Fibroblast of skin of back (primary cell): ENCODE measurements at places on chromosomes 7 and 10.

- DNase-seq, result no peak
Measured at GRCh38 chr7:128205068-128205467, 36.0 kb upstream of the LEP start.

GRCh38 chr10:102230264-102230860 lies 4.3 kb downstream of the ELOVL3 start:
- peak; percentile 72 for DNase-seq

DNA sequence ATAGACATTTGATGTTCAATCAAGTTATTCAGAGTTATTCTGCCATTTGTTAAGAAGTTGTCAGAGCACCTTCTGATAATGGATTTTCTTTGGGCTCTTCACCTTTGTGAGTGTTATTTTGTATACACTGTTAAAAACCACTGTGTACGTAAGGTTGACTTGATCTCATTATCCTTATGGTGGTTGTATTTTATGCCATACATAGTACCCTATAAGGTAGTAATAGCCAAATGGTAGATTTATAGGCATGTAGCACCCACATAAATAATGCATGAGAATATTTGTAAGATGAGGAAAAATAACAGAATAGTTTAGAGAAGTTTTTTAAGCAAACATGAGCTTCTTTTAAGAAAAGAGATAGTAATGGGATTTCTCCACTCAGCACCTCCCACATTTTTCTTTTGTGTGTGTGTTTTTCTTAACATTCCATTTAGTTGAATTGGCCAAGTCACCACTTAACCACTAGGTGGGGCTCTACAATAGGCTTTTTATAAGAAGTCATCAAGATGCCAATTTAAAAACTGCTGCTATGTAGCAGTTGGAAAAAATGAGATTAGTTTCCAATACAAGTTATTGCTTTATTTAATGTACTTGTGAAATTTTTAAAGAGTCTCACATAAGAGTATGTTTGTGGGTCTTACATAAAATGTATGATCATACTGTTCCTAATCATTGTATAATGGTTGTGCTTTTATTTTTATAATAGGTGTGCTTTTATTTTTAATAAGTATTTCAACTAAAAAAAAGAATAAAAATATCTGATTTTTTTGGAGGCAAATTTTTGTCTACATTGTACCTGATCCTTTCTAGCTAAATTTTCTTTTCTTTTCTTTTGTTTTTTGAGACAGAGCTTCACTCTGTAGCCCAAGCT lies 41.1 kb upstream of the STMP1 start:
- peak; percentile 91 for DNase-seq

GRCh38 chr7:143979998-143980397 lies 20.1 kb upstream of the OR6B1 start:
- DNase-seq, result no peak

DNA sequence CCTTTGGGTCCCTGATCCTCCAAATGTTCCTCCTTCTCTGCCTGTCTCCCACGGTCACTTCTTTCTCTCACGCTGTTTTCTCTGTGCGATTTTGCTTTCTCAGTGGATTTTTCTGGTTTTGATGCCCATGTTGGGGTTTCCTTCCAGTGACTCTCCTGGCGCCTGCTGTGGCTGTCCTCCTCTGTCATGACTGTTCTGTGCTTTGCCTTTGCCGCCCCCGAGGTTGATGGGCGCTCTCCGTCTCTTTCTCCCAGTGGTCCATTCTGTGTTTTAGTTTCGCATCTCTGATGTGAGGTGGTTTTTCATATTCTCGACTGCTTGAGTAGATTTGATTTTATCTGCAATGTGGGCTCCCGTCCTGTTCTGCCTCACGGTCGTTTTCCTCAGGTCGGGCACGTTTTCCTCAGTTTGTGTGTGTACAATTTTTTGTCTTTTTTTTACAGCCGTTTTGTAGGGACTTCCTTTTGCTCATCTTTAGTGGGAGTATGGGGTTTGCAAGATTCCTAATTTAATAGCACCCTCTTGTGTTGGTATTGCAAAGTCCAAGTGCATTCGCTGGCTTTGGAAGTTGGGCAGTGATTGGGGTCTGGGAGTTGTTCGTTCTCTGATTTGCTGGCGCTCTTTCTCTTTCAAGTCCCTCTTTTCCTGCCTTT lies 100.0 kb downstream of the INPP5A start:
- DNase-seq, result peak; percentile 69

DNA sequence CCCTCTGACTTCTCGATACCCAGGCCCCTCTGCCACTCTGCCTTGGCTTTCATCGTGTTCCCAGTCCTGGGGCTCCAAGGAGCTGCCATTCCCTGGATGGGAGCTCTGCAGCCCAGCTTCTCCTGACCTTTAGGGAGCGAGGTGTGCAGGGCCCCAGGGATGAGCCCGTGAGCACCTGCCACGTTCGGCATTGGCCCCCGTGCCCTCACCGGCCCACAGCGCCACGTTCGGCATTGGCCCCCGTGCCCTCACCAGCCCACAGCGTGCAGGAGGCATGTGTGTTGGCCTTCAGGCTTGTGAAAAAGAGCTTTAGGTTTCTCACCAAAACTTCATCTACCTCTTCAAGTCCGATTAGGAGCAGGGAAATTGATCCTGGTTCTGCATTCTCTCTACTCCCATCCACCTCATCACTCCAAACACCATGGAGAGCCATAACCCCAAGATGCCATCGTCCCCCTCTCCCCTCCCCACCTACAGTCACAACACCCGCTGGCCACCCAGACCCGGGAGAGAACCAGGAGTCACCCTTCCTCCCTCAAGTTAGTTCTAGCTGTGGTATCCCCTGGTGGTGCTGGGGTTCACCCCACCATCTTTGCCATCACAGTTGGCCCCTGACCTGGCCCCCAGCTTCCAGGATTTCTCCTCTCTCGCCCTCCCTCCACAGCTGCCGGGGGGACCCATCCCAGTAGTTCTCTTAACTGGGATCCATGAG lies 119.4 kb upstream of the NPS start:
- DNase-seq, result no peak

- no peak for DNase-seq
Measured at GRCh38 chr7:132069306-132069705, 507.0 kb downstream of the PLXNA4 start.

DNA sequence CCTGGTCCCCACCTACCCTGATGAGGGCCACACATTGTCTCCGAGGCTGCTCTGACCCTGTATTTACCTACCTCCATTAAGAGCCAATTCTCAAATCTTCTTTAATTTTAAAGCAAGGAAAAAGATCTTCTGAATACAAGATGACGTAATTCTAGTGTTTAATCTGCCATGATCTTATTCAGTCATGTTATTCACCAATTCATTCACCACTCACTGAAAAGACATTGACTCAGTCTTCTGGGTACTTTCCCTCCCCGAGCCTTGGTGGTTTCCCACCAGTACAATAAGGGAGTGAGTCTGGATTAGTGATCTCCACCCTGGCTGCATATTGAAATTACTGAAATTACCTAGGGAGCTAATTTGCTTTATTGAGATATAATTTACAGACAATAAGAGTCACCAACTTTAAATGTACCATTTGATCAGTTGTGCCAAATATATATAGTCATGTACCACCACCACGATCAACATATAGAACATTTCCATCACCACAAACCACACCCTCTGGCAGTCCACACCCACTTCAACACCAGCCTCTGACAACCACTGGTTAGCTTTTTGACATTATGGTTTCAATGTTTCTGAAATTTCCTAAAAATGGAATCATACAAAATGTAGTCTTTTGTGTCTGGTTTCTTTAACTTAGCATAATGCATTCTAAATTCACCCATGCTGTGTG lies 117.5 kb upstream of the UNC5B start:
- no peak for DNase-seq

- DNase-seq, result no peak
Measured at GRCh38 chr7:76187272-76187671, 14.4 kb upstream of the SRRM3 start.

GRCh38 chr7:2471022-2471329 lies 5.2 kb downstream of the GRIFIN start:
- no peak for DNase-seq

DNA sequence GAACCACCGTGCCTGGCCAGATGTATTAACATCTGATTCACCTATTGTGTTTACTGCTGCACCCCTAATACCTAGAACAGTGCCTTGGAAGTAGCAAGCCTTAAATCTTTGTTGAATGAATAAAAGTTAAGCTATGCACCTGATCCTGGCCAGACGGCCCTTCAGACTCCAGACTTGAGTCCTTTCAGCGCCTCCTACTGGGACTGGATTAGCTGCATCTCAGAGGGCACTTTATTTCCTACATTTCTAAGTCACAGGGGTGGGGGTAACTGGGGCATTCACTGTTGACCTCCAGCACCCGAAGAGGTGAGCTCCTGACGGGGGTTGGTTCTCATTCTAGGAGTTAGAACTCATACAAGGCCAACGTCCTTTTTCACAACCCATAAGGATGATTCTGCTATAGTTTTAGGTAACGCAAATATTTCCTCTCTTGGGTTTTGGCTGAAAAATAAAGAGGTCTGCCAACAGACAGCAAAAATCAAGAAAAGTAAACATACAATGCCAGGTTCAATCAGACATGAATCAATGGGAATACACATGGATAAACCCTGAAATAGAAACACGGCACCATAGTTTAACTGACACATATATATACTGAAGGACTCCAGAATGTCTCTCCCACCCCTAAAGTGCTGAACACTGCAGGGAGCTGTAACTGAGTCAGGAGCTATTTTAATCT lies 48.0 kb upstream of the DLG5 start:
- peak; percentile 51 for DNase-seq

- no peak for DNase-seq
Measured at GRCh38 chr10:72356987-72357386, 2.3 kb upstream of the DNAJB12 start.
